Activated CD4-positive, alpha-beta T cell treated with anti-CD3 and anti-CD28 coated beads for 4 hours (primary cell): ENCODE measurements at places on chromosomes 12 and 14.

- DNase-seq: no peak
These were observed 773 bp downstream of the GMPR2 start for GRCh38 chr14:24233538-24233866.

- no peak for DNase-seq
These were observed 76.8 kb downstream of the COX16 start for GRCh38 chr14:70282666-70283065.

- no peak for DNase-seq
These were observed 2.4 kb upstream of the ERC1 start for GRCh38 chr12:988646-989045.

- DNase-seq: peak; percentile 29
These were observed 857 bp downstream of the ETNK1 start for GRCh38 chr12:22625762-22626294.

GRCh38 chr14:95418858-95419257 is 97.6 kb downstream of the SYNE3 start:
- DNase-seq: no peak

- DNase-seq: no peak
These were observed 3.2 kb downstream of the TMBIM4 start for GRCh38 chr12:66166561-66166960.

GRCh38 chr12:25797386-25797785 is 161.1 kb upstream of the RASSF8 start:
- no peak for DNase-seq
